Epithelial cell of alveolus of lung (primary cell): ENCODE measurements at places on chromosomes 5 and 9. TPM values are rescaled to one million over a fixed set of nuclear protein-coding genes. Genes with fewer than 3 reads are reported as not detected.

Gene GADD45G
- 1.8 and 6.5 TPM in 2 replicates for total RNA-seq

Gene PCDHB3
- 0.13 and 0.16 TPM in 2 replicates for total RNA-seq

Gene TIMD4
- not detected in 2 replicates for total RNA-seq

Gene PCAT7
- not detected in 2 replicates for total RNA-seq

Gene FBP2
- not detected in 2 replicates for total RNA-seq

Gene SNX2
- total RNA-seq: 35.3 and 60.1 TPM in 2 replicates

Gene ZBTB26
- 3.4 and 5.0 TPM in 2 replicates for total RNA-seq

Gene SLC23A1
- total RNA-seq: not detected in 2 replicates

Gene DNAJC21
- total RNA-seq: 19.5 and 21.5 TPM in 2 replicates

Gene PAEP
- 0.65 TPM in 1 of 2 replicates, not detected in the other for total RNA-seq

Gene DAB2IP
- total RNA-seq: 9.3 and 17.2 TPM in 2 replicates

Gene SLC34A3
- total RNA-seq: not detected in 2 replicates

Gene GPR150
- total RNA-seq: 0.80 and 1.0 TPM in 2 replicates
